Activated naive CD8-positive, alpha-beta T cell treated with anti-CD3 and anti-CD28 coated beads, Interleukin-2, amount 50 U/mL, for 24 hours (primary cell): ENCODE measurements at places on chromosomes 5 and 9.

GRCh38 chr9:3528451-3528850 lies 2.6 kb upstream of the RFX3 start:
- peak; percentile 35 for DNase-seq

GRCh38 chr5:133782736-133783135 lies 170.4 kb upstream of the FSTL4 start:
- DNase-seq = no peak

GRCh38 chr9:130898552-130898852 lies 1.9 kb upstream of the QRFP start:
- no peak for DNase-seq

- no peak for DNase-seq
These were observed 19.1 kb downstream of the MGAT1 start for GRCh38 chr5:180783340-180784052.

DNA sequence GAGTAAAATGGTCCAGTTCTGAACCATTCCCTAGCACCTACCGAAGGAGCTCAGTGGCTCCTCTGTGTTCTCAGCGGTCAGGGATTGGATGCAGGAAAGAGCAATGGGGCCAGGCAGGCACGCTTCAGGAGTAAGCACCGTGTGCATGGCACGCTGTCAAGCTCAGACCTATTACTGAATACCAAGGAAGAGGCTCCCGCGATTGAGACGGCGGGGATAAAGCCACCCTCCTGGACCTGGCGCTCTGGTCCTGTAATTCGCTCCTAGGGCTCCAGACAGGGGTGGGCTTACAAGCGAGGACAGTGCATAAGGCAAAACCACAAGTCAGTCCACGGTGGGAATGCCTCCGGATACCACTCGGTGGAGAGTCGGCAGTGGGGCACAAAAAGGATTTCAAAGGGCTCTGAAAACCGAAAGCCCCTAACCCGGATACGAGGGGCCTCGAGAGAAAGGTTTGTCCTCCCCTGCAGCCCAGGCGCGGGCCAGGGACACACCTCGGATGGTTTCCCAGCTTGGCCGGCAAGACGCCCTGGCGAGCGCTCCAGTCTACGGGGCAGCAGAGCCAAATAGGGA lies 988 bp downstream of the OXCT1 start:
- DNase-seq = no peak

DNA sequence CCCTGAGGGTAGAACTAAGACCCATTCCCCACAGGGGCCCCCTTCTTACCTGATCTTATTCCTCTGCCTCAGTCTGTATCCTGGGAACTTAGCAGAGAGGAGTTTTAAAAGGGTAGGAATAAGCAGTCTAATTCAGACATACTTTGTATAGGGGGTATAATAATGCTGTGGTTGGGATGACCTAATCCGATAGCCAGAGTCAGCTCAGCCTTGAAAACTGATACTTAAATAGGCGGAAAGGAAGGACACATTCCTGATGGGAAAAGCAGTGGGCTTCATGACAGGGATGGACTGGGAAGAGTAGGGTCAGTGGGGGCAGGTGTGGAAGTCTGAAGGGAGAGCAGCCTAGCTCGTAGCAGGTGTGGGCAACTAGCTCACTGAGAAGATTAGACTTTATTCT lies 52.2 kb upstream of the TESK1 start:
- DNase-seq = no peak

DNA sequence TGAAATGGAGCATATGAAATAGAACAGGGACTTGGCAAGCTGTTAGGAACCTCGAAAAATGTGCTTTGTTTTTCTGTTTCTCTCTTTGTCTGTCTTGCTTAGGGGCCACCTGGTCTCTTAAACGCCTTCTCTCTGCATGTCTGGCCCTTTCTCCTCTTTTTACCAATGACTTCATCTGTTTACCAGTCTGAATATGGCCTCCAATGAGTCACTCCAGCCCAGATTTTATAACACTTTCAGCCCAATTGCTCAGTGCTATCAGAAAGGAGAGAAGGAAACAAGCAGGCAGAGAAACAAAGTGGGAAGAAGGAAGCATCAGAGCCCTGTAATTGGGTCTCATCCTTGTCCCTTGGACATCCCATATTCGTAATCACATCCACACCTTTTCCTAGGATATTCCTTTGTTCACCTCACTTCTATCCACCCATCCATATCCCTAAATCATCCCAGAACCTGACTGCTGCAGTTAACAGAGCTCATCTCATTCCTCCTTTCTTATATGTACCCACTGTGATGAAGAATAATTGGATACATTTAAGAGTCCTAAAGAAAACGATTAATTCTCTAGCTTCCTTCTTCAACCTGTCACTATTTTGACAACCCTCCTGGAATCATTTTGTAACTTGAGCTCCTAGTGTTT lies 151.8 kb upstream of the GPR151 start:
- DNase-seq = no peak

- peak; percentile 4 for DNase-seq
These were observed 362.7 kb upstream of the RFX3 start for GRCh38 chr9:3888497-3888858.

DNA sequence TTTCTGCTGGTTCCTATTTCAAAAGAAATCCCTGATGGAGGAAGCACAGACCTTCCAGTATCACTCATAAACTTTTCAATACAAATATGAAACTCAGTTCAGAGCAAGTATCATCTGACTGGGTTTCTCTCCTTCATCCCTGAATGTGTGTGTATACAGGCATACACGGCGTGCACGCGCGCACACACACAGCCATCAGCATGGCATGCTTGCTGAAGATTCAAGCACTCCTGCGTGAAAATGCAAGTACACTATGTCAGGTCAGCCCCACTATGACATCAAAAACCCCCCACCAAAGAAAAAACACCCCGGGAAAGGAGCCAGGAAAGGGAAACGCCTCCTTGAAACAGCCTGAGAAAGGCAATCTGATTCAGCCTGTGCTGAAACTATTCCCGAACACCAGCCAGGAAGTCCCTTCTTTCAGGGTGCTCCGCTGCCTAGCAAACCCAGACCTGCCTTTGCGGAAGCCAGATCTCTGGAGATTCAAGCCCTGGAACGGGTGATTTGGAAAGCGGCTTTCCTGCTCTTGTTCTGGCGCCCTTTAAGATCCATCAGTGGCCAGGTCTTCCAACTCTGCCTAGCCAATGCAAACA lies 831 bp downstream of the KLHL3 start:
- peak; percentile 32 for DNase-seq

GRCh38 chr5:1768283-1769000 lies 31.2 kb downstream of the MRPL36 start:
- DNase-seq = no peak
